Activated CD8-positive, alpha-beta T cell treated with anti-CD3 and anti-CD28 coated beads, Interleukin-2, amount 10 ng/mL, durations not matched to agents 7 days and 5 days (primary cell): ENCODE measurements at places on chromosomes 16 and 17.

GRCh38 chr16:49645263-49645662 is 210.6 kb downstream of the ZNF423 start:
- H3K36me3 ChIP-seq, result no peaks in the 10 kb centered on the region
- no peak overlapping the region for H3K4me3 ChIP-seq
- DNase-seq, result no peak
- no peak overlapping the region for H3K27ac ChIP-seq
- no peaks in the 10 kb centered on the region for H3K4me1 ChIP-seq
- H3K27me3 ChIP-seq, result no peaks in the 10 kb centered on the region

DNA sequence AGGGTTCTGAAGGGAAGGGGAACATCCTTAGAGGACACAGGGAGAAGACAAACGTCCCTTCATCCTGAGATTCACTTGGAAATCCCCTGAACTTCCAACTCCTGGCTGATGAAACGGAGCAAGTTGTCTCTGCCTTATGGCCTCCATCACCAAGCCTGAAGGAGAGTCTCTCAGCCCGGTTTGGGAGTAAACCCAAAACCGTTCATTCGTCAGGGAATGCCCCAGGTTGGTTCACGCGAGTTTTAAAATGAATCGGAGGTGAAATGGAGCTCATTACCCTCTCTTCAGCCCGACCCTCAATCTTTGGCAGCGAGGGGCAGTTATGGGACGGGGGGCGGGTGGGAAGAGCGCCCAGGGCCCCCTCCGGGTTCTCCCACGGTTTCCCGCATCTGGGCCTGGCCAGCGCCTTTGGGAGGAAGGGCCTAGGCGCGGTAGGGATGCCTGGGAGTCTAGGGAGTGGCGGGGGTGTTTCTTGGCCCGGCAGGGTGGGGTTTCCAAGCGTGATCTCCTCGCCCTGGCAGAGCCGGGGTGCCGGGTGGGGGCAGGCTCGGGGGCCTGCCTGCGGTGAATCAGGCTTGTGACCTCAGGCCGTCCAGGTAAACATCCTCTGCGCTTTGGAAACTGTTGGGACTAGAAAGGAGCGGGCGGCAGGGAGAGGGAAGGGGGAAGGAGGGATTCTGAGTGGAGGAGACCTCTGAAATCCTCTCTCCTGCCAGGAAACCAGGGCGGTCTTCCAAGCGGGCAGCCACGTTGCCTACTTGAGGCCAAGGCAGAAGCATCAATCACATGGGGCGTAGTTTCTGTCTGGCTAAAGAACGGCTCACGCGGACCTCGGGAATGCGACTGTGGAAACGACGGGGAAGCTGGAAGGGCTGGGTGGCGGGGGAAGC is 24.1 kb upstream of the HOXB13 start:
- no peaks in the 10 kb centered on the region for H3K36me3 ChIP-seq
- no peak overlapping the region for H3K27ac ChIP-seq
- H3K27me3 ChIP-seq, result peaks cover 91% of the 10 kb centered on the region
- H3K4me1 ChIP-seq, result no peaks in the 10 kb centered on the region
- no peak for DNase-seq

- no peak overlapping the region for H3K4me3 ChIP-seq
- H3K27ac ChIP-seq, result no peak overlapping the region
- no peaks in the 10 kb centered on the region for H3K36me3 ChIP-seq
- peaks cover under 1% of the 10 kb centered on the region for H3K27me3 ChIP-seq
- no peak for DNase-seq
Observed at GRCh38 chr17:79617740-79618382, 7.0 kb upstream of the RBFOX3 start.

DNA sequence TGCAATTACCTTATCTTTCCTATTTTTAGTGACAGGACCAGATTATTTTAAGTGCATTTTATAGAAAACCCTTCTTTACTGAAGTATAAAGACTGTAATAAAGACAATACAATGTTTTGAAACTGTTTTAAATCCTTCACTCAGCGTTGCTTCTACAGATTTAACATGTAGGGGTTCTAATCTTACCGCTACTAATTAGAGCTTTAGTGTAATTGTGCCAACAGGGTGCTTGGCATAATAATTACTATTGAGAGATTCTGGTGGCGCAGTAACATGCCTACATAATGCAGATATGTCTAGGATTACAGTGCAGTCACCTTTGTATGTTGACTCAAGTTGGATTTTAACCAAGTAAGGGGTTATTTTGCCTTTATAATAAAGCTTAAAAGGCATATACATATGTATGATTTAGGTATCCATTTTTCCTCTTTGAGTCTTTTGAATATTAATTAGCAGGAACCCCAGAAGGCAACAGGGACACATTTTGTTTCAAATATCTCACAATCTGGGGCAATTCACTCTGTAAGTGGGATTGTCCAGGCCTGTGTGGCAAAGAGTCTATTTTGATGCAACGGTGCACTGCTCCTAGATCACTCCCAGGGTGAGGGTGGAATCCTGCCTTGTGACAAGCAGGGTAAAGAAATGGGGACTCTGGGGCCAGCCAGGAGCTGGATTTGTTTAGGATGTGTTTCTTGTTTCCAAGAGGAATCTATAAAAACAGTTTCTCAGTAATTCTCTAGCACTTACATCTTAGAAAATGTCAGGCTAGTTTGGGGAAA is 604.7 kb upstream of the SALL1 start:
- DNase-seq, result no peak
- H3K4me1 ChIP-seq, result no peaks in the 10 kb centered on the region
- H3K27me3 ChIP-seq, result no peaks in the 10 kb centered on the region
- no peak overlapping the region for H3K4me3 ChIP-seq
- H3K36me3 ChIP-seq, result no peaks in the 10 kb centered on the region

GRCh38 chr16:4733747-4734062 is 366 bp downstream of the ANKS3 start:
- H3K27ac ChIP-seq, result peak overlapping the region; percentile 82
- H3K36me3 ChIP-seq, result peaks cover 6% of the 10 kb centered on the region

GRCh38 chr16:53913099-53913870 is 209.3 kb downstream of the FTO start:
- H3K27ac ChIP-seq, result peak overlapping the region; percentile 74
- H3K4me1 ChIP-seq, result no peaks in the 10 kb centered on the region
- no peak for DNase-seq
- H3K27me3 ChIP-seq, result no peaks in the 10 kb centered on the region

GRCh38 chr16:86476956-86477534 is 33.3 kb upstream of the FOXF1 start:
- no peaks in the 10 kb centered on the region for H3K4me1 ChIP-seq
- no peak overlapping the region for H3K4me3 ChIP-seq
- no peak for DNase-seq

- peaks cover 20% of the 10 kb centered on the region for H3K36me3 ChIP-seq
- DNase-seq, result peak; percentile 46
Observed at GRCh38 chr16:84735849-84736586, 36.2 kb downstream of the USP10 start.

- H3K27ac ChIP-seq, result peak overlapping the region; percentile 59
- no peak for DNase-seq
- no peaks in the 10 kb centered on the region for H3K36me3 ChIP-seq
- H3K4me3 ChIP-seq, result no peak overlapping the region
Observed at GRCh38 chr17:42392692-42393415, 4.6 kb upstream of the STAT3 start.
